ENCODE measurements at places on chromosomes 1 and 21. TPM values are rescaled to one million over a fixed set of nuclear protein-coding genes. Genes with fewer than 3 reads are reported as not detected.

- no peak overlapping the region for H3K27ac ChIP-seq
- H3K36me3 ChIP-seq = no peaks in the 10 kb centered on the region
- no peaks in the 10 kb centered on the region for H3K4me1 ChIP-seq
- H3K27me3 ChIP-seq = peaks cover 33% of the 10 kb centered on the region
Observed at GRCh38 chr21:33151941-33152731, 77.6 kb upstream of the IFNAR2 start.

GRCh38 chr1:178066908-178067614 lies 26.8 kb upstream of the RASAL2 start:
- no peaks in the 10 kb centered on the region for H3K36me3 ChIP-seq
- no peak for DNase-seq
- no peaks in the 10 kb centered on the region for H3K27me3 ChIP-seq
- H3K27ac ChIP-seq = no peak overlapping the region

Gene CLCA4
- not detected for total RNA-seq

Gene ST6GALNAC3
- total RNA-seq = not detected

All from activated T-helper 1 cell treated with anti-CD3 and anti-CD28 coated beads, Interleukin-12 subunit alpha, Interleukin-12 subunit beta, Interleukin-2, Interleukin-4 antibody, amounts not matched to agents 30 ng/mL and 10 ng/mL and 1 ng/mL, durations not matched to agents 14 hours and 24 hours and 36 hours (primary cell).